ENCODE measurements at places on chromosomes 11 and 22.

GRCh38 chr11:42996421-42997307, 315.1 kb upstream of the API5 start:
- DNase-seq: no peak

- no peak for DNase-seq
Measured at GRCh38 chr22:50713008-50713385, 25.0 kb upstream of the ACR start.

GRCh38 chr22:29125844-29126243, 53.0 kb downstream of the KREMEN1 start:
- no peak for DNase-seq

GRCh38 chr11:118910309-118911112, 15.2 kb downstream of the BCL9L start:
- DNase-seq: peak; percentile 92

DNA sequence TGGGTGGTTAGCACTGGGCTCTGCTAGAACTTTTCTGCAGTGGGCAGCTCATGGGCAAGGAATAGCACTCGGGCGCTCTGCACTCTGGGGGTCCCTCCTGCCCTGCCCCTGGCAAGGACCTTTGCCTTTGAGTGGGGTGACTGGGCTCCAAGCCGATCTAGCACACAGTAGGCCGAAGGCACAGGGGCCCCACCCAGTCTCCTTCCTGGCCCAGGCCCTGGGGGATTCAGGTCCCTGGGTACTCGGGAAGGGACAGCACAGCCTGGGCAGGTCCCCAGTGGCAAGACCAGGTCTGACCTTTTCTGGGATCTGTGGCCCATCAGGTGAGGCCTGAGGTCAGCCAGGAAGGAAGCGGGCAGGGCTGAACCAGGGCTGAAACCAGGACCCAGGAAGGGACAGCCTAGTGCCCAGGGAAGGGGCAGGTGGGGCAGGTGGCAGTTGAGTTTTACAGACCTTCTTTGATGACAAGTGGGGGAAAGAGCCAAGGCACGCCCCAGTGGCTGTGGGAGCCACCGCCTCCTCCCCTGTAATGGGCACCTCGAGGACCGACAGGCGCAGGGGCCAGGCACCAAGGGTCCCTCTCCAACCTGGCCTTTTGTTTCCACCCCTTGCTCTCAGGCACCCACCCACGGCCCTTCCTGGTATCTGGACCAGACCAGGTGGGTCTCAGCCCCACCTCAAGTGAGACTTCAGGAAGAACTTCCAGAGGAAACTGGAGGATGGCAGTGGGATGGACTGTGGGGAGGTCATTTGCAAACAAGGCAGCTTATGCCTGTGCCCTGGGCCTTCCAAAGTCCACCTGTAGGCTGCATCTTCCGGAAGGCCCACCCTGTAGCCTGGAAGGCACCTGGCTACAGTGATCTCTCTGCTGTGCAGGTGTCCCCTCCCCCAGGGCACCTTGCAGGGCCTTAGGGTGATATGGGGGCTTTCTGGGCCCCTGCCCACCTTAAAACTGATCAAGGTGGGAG, 883 bp upstream of the AIFM3 start:
- DNase-seq: no peak

- DNase-seq: no peak
Measured at GRCh38 chr11:134756811-134757540, 344.9 kb upstream of the B3GAT1 start.

DNA sequence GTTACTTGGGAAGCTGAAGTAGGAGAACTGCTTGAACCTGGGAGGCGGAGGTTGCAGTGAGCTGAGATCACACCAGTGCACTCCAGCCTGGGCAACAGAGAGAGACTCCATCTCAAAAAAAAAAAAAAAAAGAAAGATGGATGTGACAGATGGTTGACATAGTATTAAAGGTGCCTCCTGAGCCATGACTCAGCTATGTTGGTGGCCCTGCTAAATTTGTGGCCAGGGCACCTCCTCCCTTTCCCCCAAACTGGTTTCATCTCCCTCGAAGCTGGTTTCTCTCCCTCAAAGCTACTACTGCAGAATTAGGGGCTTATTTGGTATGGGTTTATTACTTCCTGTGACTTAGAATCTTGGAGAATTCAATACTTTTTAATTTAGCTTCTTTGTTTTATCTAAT, 31.5 kb downstream of the SDHD start:
- DNase-seq: no peak

DNA sequence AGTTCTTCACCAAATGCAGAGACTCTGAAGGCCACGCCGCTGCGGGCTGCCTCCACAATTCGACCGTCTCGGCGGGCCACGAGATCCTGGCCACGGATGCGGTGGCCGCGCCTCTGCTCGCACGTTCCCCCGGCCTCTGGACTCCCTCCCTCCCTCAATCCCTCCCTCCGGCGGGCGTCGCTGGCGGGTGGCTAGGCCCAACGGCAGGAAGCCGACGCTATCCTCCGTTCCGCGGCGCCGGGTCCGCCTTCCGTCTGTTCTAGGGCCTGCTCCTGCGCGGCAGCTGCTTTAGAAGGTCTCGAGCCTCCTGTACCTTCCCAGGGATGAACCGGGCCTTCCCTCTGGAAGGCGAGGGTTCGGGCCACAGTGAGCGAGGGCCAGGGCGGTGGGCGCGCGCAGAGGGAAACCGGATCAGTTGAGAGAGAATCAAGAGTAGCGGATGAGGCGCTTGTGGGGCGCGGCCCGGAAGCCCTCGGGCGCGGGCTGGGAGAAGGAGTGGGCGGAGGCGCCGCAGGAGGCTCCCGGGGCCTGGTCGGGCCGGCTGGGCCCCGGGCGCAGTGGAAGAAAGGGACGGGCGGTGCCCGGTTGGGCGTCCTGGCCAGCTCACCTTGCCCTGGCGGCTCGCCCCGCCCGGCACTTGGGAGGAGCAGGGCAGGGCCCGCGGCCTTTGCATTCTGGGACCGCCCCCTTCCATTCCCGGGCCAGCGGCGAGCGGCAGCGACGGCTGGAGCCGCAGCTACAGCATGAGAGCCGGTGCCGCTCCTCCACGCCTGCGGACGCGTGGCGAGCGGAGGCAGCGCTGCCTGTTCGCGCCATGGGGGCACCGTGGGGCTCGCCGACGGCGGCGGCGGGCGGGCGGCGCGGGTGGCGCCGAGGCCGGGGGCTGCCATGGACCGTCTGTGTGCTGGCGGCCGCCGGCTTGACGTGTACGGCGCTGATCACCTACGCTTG, at the start of gene FUT4:
FUT4 (plus strand) TSS at position 227 of the 951 bp plus-strand sequence; CDS start at position 440, 213 bp downstream.
- peak; percentile 80 for DNase-seq

GRCh38 chr11:65102142-65103095, 6.4 kb downstream of the VPS51 start:
- DNase-seq: no peak

GRCh38 chr11:23590596-23591308, 730.5 kb upstream of the CCDC179 start:
- no peak for DNase-seq

All from HCEC 1CT (cell line).